ENCODE measurements at places on chromosomes 2 and 18.

DNA sequence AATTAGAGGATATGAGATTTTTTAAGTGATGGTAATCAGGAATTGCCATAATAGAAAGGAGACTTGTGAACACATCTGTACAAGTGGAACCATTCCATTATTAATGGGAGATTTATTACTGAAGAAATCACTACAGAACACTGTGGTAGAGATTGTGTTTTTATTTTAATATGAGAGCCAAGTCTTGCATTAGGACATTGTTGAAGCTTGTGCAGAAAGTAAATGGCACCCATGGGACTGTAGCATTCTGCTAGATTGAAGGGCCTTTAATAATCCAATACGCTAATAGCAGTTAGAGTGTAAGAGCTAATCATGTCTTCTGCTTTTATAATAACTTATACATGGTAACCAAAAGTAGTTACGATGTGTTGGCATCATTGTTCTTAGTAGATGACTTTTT is 83.6 kb downstream of the VRK2 start:
- no peak for DNase-seq

GRCh38 chr2:212580117-212580516 is 41.5 kb upstream of the ERBB4 start:
- DNase-seq: no peak

- DNase-seq: no peak
Measured at GRCh38 chr2:40716879-40717278, 265.0 kb upstream of the SLC8A1 start.

- no peak for DNase-seq
Measured at GRCh38 chr2:67883316-67884087, 179.3 kb downstream of the C1D start.

- DNase-seq: no peak
Measured at GRCh38 chr18:46877329-46877987, 39.8 kb downstream of the PIAS2 start.

GRCh38 chr2:5230855-5231254 is 461.3 kb upstream of the SOX11 start:
- no peak for DNase-seq

- DNase-seq: no peak
Measured at GRCh38 chr2:234996941-234997270, 45.1 kb downstream of the SH3BP4 start.

DNA sequence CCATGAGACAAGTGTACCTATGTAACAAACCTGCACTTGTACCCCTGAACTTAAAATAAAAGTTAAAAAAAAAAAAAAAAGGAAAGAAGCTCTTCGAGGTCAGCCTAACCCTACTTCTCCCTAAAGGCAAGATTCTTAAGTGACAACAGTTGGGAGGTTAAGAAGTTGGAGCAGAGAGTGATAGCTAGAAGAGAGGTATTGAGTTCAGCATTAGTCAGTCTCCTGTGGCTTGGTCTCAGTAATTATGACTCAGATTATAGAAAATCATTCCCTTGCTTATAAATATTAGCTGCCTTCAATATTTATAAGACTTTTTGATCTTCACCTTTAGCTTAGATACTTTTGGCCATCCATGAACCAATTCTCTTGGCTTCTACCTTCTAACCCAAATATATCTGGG is 926.8 kb upstream of the SLC39A10 start:
- no peak for DNase-seq

DNA sequence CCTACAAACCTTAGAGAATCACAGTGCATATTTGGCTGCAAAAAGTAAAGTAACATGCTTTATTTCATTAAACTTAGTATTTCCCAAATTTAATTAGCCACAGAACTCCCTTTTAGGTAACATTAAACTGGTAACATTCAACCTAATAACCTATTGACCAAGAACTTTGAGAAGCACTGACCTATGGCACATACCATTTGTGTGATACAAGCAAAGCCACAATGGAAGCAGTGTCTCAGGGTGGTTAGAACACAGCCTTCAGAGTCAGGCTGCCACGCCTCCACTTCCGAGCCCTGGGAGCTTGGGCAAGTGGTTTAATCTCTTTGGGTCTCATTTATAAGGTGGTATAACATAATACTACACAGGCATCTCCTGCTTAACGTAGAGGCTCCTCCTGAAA is 301.4 kb downstream of the PDE11A start:
- no peak for DNase-seq

All from caudate nucleus (tissue), 63 donors.